ENCODE measurements at places on chromosomes 13 and 19. TPM values are rescaled to one million over a fixed set of nuclear protein-coding genes. Genes with fewer than 3 reads are reported as not detected.

C5AR1 gene
- 2.2 TPM for total RNA-seq

GRCh38 chr19:39046037-39046821 is 13.9 kb upstream of the FBXO27 start:
- DNase-seq: no peak

- peak; percentile 76 for DNase-seq
Measured at GRCh38 chr19:48351341-48351752, 12.4 kb downstream of the TMEM143 start.

- DNase-seq: no peak
Measured at GRCh38 chr19:44303320-44303719, 1.5 kb downstream of the ZNF235 start.

ZNF223 gene
- total RNA-seq: 6.3 TPM

GRCh38 chr19:4108767-4109625 is 14.9 kb downstream of the MAP2K2 start:
- DNase-seq: peak; percentile 78

AP2A1 gene
- 51.8 TPM for total RNA-seq

EPS8L1 gene
- total RNA-seq: 3.5 TPM

- DNase-seq: no peak
Measured at GRCh38 chr13:113836768-113837559, 26.9 kb downstream of the GAS6 start.

- DNase-seq: no peak
Measured at GRCh38 chr19:17835182-17836006, 12.4 kb downstream of the JAK3 start.

- no peak for DNase-seq
Measured at GRCh38 chr13:59368693-59369092, 795.0 kb downstream of the DIAPH3 start.

PPP1R15A gene
- total RNA-seq: 713 TPM

OR7G1 gene
- not detected for total RNA-seq

DNA sequence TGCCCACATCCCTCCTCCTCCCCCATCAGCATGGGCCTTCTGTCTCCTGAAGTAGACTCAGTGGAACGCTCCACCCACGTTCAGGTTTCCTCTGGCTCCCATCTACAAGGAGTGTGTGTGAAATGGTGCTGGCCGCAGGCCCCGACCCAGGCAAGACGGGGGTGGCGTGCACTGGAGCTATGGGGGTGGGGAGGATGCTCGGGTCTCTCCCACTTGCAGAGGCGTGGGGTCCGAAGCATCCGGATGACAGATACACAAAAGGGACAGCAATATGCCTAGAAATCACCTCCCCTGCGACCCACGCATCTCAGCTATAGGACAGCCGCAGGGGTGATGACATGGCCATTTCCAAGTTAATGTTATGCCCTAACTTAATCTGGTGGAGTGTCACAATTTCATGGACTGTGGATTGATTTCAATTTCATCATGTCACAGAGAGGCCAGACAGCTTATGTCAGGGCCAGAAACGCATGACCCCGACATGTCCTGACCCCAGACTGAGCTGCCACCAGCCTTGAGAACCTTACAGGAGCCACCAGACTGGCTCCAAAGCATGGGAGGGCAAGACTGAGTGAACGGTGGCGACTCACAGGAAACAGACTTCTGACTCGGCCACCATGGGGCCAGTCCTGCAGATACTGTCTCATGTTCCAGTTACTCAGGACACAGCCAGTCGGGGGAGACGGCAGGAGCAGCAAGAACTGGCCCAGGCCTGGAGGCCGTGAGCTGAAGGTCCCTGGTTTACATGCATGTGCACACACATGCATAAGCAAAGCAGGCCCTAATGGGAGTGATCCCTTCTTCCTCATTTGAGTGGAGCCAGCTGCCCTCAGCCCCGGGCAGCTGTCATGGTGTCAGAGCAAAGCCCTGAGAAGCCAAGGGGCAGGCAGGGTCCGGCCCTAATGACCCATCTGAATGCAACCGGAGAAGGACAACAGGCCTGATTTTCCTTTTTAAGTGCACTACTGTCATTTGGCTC is 82.2 kb downstream of the SLC7A1 start:
- no peak for DNase-seq

DNA sequence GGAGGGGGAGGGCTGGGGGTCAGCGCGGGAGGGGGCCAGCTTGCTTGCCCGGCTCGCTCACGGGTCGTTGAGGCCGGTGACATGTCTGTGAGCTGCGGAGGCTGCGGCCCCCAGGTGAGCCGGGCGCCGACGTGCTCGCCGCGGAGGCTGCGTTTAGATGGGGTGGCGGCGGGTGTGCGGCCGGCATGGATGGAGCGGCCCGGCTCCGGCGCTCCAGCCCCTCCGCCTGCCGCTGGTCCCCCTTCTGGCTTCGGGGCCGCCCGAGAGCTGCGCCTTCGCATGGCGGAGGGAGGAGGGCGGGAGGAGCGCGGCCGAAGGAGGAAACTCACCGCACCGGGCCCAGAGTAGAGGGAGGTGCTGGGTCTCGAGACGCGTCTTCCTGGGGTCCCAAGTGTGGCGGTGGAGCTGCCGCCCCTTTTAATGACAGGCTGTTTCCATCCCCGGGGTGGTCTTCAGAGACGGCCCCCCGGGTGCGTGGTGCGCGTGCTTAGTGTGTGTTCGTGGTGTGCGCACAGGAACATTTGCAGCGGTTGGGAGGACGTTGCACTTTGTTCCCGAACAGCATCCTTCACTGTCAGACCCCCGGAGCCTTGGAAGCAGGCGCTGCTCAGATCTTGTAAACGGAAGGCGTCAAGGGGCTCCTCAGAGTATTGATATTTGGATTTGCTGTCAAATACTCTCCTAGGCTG is at the start of gene AKAP11:
TSS of gene AKAP11 (plus strand) at position 38 of the 689 bp plus-strand sequence. CDS start 14,197 bp downstream, outside the sequence.
- peak; percentile 23 for DNase-seq

- DNase-seq: peak; percentile 7
Measured at GRCh38 chr13:50365408-50366391, 350.5 kb downstream of the KCNRG start.

GRCh38 chr13:112442483-112443090 is 66.4 kb downstream of the SPACA7 start:
- DNase-seq: no peak

GRCh38 chr19:51799034-51799773 is 4.2 kb downstream of the FPR3 start:
- no peak for DNase-seq

GRCh38 chr19:46860846-46861690 is at the start of gene ARHGAP35:
Gene ARHGAP35, plus strand, starts transcription at chr19:46860997. Its CDS starts 57,679 bp downstream, at chr19:46918676.
- DNase-seq: no peak

Measured in T-cell (primary cell).